SK-N-SH treated with all-trans-retinoic acid at 6 μM for 48 hours (cell line): ENCODE measurements at places on chromosomes 11 and 22.

DNA sequence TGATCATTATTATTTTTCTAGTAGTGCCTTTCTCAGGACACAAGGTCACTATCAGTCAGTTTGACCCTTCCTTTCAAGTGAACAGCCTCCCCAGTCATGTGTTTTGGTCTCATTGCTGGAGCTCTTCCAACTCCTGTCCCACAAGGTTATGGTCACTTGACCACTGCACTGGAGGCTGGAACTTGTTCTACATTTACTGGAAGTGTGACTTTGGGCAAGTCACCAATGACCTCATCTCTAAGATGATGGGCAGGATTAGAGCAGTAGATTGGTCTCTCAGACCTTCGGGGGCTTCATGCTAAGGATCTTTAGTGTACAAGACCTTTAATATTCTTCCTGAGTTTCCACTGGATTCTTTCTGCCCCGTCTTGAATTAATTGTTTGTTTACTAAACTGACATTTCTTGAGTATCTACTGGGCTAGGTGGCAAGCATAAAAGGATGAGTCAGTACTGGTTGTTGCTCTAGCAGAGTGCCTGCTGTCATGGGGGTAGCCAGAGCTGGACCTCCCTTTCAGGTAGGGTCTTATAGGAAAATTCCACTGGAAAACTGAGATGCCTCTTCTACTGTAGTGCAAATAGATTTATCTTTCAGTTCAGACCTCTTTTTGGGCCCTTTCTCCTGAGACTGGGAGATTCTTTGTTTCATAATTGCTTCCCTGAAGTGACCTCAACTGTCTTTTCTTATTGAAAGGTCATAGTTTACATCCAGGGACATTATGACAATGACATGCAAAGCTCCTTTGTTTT is 106.8 kb downstream of the GRAMD1B start:
- ATAC-seq: no peak

- peak; percentile 27 for ATAC-seq
These were observed 131.4 kb upstream of the C11orf58 start for GRCh38 chr11:16606784-16607674.

- ATAC-seq: no peak
These were observed 23.0 kb downstream of the NECTIN1 start for GRCh38 chr11:119706029-119706428.

DNA sequence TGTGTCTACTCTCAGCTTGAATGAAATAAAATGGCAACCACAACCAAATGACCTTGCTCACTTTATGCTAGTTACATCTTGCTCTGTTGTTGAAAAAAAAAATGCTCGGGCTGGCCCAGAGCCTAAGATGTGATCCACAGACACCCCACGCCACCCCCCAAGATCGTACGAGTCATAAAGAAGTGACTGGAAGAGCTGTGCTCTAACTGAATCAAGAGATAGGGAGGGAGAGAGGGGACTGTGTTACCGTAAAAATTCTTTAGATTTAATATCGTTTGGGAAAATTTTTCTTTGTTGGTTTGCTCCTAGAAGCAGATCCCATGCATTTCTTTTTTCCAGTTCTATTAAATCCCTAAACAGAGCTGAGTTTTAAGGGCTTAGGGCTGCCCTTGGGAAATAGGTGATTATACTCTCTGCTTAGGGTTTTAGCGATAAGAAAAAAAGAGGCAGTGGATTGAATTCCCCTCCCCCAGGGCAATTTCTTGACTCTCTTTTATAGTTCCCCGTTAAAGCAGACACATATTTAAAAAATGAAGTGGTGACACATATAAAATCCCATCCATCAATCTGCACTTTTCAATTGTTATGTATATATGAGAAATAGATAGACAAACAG is 14.5 kb downstream of the MAML2 start:
- ATAC-seq: peak; percentile 19

- ATAC-seq: no peak
These were observed 176.3 kb upstream of the MTNR1B start for GRCh38 chr11:92793189-92793588.

DNA sequence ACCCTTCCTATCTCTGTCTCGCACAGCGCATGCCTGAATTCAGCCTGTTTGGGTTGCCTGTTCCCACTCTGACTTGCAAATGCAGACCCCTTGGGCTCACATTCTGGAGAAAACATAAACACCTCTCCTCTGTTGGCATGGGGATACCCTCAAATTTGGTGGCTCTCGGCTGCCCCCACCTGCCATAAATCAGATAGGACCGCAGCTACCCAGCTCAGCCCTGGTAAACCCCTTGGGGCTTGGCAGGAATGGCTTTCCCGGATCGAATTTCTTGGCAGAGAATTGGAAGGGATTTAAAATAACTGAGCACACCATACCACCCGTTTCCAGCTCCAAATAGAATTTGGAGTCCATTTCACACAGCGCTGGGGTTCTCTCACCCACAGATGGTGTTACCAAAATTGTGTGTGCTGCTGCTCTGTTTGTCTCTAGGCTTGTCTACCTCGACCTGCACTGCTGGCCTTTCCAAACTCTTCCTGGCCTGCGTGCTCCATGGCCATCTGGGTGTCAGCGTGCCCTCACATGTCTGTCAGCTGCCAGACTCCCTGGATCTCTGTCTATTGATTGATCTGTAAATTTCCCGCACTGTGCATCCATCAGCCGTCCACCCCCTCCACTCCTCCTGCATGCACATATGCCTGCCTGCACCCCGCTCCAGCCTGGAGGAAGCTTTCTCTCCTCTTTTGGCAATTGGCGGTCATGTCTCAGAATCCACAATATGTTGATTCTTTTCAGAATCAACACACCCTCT is 134.0 kb downstream of the NTM start:
- ATAC-seq: no peak

GRCh38 chr11:76674517-76675400 is 4.2 kb upstream of the LRRC32 start:
- ATAC-seq: no peak

GRCh38 chr11:34904421-34904955 is 11.7 kb downstream of the APIP start:
- no peak for ATAC-seq

- ATAC-seq: no peak
These were observed 22.4 kb upstream of the FLRT1 start for GRCh38 chr11:64013141-64013896.

DNA sequence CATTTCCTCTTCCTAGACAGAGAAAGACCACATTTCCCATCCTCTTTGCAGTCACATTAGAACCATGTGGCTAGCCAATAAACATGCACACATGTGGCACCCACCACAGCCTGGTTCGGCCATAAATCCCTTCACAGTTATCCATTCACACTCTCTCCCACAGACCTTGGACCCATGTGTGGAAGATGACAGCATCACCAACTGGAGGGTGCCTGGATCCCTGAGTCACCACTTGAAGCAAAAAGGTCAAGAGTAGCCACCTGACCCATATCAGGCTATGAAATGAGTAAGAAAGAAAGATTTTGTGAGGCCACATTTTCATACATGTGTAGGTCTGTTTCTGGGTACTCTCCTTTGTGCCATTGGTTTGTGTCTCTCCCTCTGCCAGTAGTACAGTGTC is 9.0 kb upstream of the TMEM121B start:
- no peak for ATAC-seq

DNA sequence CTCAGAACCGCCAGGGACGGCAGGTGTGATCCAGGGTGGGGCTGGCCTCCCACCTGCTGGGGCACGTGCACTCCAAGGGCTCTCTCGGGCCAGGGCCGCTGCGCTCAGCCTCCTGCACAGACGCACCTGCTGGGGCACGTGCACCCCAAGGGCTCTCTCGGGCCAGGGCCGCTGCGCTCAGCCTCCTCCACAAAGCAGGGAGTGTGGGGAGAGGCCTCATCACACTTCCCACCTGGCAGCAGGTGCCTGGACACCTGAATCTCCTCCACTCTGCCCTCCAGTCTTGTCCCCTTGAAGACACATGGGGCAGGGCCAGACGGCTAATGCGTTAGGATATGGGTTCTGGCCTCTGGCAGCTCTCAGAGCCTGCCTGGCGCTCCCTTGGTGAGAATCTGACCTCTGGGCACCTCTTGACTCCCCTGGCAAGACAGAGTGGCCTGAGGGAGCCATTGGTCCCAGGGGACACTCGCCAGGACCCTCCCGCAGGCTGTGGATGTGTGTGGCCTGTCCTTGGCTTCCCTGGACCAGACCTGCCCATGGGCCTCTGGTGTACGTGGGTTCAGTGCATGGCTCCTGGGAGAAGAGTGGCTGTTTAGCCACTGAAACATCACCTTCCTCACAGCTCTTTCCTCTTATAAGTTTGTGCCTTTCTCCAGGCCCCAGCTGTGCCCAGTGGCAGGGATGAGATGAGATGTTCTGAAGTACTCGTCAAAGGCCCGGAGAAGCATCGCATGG is 73.5 kb downstream of the BRD1 start:
- ATAC-seq: no peak; the same call in 1 of the 3 replicates

DNA sequence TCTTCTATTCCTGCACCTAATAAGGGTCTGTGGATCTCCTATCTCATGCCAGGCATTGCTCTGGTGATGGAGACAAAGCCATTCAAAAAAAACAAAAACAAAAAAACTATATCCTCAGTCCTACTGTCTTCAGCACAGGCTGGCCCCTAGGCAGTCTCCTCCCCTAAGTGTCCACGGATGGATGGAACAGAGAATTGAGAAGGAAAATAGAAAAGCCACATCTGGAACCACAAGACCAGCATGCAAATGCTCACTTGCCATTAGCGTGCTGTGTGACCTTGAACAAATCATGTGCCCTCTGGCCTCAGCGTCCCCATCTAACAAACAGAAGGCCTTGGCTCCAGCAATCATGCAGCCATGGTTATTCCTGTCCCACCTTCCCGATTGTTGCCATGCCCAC is 32.7 kb upstream of the CD82 start:
- ATAC-seq: no peak

DNA sequence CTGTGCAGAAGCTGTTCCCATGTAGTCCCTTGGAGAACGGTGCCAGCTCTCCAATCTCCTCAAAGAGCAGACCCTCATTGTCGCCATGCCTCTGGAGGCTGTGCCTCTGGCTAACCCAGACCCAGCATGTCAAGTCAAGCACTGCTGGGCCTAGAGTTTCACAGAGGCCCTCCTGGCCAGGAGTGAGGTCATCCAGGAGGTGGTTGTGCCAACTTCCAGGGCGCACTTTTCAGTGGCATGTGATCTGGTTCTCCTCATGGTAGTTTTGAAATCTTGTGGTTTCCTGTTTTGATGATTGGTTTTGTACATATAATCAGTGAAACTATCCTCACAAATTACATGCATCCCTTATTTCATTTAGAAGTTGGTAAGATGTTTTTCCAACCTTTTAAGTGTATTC is 78.9 kb downstream of the PPFIBP2 start:
- peak; percentile 75 for ATAC-seq

DNA sequence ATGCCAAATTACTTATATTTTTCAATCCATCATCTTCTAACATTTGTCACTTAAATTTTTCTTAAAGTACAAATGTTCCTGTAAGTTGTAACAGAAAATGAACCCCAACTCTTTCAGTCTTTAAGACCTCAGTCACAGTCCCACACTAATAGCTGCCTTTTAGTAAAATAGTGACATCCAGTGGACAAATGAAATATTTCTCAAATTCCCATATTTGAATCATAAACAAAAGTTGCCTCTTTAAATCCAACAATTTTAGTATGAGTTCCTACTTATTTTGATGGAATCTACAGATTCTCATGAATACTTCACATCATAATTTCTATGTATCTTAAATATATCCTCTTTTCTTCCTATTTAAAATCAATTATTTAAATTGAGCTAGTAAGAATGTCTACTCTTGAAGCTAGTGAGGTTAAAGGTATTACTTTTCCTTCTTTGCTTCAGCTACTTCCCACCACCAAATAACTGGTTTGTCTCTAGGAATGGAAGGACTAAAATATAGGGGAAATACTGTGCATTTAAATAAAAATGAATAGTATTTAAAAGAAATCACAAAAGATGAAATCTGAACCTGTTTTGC is 9.2 kb downstream of the LIN7C start:
- peak; percentile 67 for ATAC-seq

DNA sequence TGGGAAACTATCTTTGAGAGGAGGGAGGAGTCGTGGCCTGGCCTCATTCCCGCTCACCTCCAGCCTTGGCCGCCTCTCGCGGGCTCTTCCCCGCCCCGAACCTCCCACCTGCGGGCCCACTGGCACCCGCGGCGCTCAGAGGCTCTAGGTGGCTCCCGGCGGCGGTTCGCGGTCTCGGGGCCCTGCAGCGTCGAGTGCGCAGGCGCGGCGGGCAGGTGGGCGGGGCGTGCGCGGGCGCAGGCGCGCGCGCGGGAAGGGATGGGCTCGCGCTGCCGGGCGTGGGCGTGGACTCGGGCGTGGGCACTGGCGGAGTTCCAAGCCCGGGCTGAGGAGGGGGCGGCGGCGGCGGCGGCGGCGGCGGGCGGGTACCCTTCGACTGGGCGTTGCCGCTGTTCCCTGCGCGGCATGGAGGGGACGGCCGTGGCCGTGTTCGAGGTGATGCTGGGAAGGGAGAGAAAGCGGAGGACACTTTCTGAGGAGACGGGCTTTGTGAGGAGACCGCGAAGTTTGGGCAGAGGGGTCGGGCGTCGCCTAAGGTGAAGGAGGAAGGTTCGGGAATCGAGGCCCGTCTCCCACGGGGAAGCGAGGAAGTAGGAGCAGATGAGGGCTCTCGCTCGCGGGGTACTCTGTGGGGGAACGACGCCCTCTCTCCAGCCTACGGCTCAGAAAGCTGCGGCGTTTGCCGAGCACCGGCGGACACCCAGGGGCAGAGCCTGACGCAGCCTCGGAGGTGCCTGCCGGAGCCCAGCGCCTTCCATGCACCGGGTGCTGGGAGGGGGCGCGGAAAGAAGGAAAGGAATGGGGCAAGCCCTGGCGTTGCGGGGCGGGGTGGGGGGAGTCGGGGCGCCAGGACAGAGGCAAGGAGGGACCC is 15.7 kb upstream of the SPTBN2 start:
- ATAC-seq: peak; percentile 86

- no peak for ATAC-seq
These were observed 34.4 kb downstream of the PRMT3 start for GRCh38 chr11:20421946-20422345.

DNA sequence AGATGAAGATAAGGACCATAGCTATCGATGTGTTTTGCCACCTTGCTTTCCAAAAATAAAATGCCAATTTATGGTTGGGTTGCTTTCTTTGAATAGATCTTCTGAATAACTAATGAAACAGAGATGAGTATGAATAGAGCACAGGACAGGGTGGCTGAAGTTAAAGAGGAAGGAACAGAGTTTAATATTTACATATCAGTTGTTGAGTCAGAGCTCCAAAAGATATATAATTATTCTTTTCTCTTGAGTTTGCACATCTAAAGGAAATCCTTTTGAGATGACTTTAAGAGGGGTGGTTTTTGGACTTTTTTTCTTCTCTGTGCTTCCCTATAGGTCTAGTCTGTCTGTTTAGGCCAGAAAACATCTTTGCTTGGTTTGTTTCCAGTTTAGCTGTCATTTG is 115.2 kb downstream of the DDX10 start:
- no peak for ATAC-seq
